Right ventricle myocardium superior (tissue), 1 donor: ENCODE measurements at places on chromosomes 4 and X. TPM values are rescaled to one million over a fixed set of nuclear protein-coding genes. Genes with fewer than 3 reads are reported as not detected.

The TAF9B gene
- total RNA-seq = 16.3 TPM

The ADAMTS3 gene
- total RNA-seq = 0.27 TPM

The SPARCL1 gene
- 361 TPM for total RNA-seq

The EPHA5 gene
- total RNA-seq = 0.13 TPM

The ZAR1 gene
- total RNA-seq = not detected

The CHIC1 gene
- total RNA-seq = 11.2 TPM

The FGB gene
- 0.51 TPM for total RNA-seq

The TLL1 gene
- 0.35 TPM for total RNA-seq

GRCh38 chr4:15893962-15894361 lies 44.6 kb downstream of the FGFBP1 start:
- DNase-seq = no peak

- DNase-seq = no peak
These were observed 1.2 kb downstream of the PRKX start for GRCh38 chrX:3712051-3712869.

DNA sequence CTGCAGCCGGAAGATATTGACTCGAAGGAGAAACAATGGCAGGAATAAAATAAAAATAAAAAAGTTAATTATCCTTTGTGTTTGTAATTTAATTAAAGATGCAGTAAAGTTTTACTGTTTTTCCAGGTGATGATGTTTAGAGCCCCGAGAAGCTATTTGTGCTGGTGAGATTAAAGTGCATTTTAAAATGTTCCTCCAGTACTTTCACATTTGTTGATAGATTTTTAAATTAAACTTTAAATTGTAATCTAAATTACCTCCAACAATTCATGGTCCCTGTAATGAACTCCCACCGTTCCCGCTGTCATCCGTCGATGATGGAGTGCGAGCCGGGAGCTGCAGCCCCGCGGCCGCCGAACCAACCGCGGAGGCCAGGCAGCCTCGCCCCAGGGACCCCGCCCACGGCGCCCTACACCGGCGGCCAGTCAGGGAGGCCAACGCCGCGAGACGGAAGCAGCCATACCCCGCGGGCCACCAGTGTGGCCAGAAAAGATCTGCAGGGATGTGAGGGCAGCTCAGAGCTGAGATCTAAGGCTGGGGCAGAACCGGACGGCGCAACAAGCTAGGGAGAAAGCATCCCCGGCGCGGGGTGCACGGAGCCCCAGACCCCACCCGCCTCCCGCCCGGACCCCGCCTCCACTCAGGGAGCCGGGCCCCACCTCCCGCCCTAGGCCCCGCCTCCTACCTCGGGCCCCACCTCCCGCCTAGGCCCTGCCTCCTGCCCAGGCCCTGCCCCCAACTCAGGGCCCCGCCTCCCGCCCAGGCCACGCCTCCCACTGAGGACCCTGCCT lies 104.0 kb downstream of the FAM53A start:
- peak; percentile 95 for DNase-seq

DNA sequence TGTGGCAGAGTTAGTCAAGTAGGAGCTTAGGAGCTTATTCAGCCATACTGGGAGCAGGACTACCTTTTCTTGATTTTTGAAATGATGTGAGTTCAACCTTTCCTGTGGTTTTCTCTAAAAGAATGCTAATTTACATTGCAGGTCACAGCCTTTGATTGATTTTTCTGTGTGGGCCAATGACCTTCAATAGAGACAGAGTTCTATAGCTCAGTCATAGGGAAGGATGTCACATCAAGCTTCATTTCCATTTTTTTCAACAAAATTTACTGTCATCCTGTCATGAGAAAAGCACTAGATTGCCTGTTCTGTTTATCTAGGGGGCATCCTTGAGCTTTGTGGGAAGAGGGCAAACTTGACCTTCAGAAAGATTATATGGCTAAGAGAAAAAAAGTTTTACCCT lies 448.7 kb downstream of the MID1IP1 start:
- no peak for DNase-seq

DNA sequence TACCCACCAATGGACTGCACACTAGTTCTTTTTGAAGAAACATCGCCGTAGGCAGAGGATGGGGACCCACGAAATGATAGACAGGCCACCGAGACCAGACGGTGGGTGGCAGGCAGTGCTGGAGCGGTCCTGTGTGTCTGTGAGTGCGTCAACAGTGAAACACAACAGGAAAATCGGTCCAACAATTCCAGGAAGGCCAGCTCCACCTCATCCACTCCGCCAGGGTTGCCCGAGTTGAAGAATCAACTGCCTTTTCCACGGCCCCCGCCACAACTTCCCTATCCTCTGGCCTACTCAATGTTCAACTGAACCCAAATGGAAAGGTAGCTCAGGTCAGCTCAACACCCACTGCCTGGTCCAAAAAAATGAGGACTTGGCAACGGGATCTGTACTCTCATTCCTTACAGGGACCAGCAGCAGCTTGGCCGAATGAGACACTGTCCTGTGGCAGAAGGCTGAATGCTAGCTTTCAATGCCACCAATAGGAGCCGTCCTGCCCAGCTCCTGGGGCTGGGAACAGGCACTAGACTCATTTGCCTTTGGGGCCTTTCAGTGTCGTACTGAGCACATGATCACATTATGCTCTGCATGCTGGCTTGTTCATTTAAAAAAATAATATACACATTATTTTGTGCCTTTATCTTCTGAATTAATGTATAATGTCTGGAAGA lies 43.5 kb downstream of the MID1 start:
- DNase-seq = no peak

DNA sequence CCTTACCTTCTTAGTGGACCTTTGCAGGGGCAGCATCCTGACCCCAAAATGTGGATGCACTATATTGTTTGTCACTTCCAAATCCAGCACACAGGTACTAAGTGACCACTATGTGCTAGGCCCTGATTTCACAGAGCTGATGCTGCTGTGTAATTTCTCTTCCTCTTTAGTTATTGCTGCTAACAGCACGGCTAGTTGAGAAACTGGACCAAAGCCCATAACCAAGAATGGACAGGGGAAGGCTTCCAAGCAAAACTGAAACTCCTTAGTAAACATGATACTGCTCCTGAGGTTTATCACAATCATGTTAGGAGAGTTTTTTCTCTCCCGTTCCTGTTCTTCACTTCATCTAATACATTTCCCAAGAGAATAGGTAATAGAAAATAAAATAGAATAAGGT lies 172.9 kb upstream of the TTC29 start:
- DNase-seq = no peak

GRCh38 chr4:7904952-7905915 lies 34.4 kb downstream of the AFAP1 start:
- DNase-seq = no peak

GRCh38 chr4:127212701-127213100 lies 420.1 kb upstream of the INTU start:
- DNase-seq = no peak

GRCh38 chr4:45971108-45971507 lies 152.7 kb downstream of the GABRG1 start:
- no peak for DNase-seq

- DNase-seq = no peak
These were observed 133.1 kb downstream of the ARAP2 start for GRCh38 chr4:36111172-36111571.

- DNase-seq = no peak
These were observed 16.4 kb downstream of the PNMA6F start for GRCh38 chrX:153304988-153305736.

DNA sequence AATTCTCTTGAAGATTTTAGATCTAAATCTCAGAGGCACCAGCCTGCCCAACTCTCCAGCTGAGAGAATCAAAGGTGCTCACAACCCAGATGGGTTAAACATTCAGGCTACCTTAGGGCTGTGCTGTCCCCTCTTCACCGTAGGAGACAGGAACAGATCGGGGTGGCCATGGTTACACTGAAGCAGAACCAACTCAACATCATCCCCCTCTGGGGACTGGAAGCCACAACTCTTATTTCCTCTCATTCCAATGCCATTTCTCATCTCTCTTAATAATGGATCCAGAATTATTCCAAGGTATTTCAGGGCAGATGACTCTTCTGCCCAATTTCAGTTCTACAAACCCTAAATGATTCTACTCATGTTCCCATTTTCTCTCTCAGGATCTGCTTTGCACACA lies 109.7 kb downstream of the NKX6-1 start:
- no peak for DNase-seq

GRCh38 chr4:70623323-70623722 lies 5.2 kb upstream of the ENAM start:
- no peak for DNase-seq

GRCh38 chr4:143148521-143148920 lies 36.2 kb upstream of the USP38 start:
- no peak for DNase-seq

DNA sequence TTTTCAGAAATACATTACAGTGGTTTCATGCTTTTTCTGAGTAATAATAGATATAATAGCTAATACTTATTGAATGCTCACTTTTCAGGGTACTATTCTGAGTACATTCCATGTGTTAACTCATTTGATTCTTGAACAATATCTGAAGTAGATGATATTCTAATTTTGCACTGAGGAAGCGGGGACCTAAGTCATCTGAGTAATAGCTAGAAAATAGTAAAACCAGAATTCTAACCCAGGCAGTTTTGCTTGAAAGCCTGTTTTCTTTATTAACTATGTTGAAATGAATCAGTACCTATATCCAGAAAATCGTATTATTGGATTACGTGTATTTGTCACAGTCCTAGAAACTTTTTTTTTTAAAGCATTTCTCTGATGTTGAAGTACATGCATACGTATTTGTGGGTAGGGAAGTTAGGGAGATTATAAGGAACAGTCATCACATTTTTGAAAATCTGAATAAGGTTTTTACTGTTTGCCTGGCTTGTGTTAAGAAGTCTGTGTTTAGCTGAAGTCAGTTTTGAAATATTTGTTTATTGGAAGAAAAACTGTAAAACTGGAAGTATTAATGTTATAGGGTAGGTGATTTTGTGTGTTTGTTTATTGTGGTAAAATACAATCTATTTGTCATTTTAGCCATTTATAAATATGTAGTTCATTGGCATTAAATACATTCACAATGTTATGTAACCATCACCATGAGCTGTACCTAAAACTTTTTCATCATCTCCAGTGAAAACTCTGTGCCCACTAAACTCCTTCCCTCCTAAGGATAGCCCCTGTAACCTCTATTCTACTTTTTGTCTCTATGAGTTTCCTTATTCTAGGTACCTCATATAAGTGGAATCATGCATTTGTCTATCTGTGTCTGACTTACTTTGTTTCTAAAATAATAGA lies 55.3 kb downstream of the FIP1L1 start:
- no peak for DNase-seq

DNA sequence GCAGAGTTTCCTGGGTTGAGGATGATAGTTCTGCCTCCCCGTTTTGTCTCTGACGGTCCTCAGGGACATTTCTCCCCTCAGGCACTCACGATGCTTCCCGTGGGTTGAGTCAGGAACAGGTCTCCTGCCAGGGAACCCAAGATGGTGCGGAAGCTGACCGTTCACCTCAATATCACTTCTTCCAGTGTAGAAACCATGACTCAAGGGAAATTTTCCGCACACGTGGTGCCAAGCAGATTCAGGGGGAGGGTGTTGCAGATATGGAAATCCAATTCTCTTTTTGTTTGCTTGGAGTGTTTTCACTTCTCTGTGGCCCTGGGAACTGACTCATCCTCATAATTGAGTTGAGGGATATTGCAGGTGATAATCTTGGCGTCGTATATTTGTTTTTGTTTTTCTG lies 46.7 kb downstream of the CXorf49B start:
- no peak for DNase-seq

- DNase-seq = no peak
These were observed 9.4 kb downstream of the FNIP2 start for GRCh38 chr4:158778156-158778711.

DNA sequence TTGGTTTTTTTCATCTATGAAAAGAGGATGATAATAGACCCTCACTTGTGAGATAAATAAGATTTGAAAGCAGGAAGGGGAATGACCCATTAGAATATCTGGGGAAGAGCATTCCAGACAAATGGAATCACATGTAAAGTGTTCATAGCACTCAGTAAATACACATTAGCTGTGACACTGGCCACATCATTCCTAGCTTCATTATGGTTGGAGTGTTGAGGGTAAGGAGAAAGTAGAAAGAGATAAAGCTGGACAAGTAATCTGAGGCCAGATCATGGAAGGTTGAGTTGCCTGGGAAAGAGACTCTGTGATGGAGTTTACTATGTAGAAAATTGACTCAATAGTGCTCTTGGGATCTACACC lies 6.9 kb upstream of the PGRMC1 start:
- DNase-seq = no peak

- no peak for DNase-seq
These were observed 227.9 kb upstream of the ANKRD50 start for GRCh38 chr4:124940387-124940786.

GRCh38 chrX:101483705-101484104 lies 1.6 kb upstream of the ARMCX4 start:
- no peak for DNase-seq

DNA sequence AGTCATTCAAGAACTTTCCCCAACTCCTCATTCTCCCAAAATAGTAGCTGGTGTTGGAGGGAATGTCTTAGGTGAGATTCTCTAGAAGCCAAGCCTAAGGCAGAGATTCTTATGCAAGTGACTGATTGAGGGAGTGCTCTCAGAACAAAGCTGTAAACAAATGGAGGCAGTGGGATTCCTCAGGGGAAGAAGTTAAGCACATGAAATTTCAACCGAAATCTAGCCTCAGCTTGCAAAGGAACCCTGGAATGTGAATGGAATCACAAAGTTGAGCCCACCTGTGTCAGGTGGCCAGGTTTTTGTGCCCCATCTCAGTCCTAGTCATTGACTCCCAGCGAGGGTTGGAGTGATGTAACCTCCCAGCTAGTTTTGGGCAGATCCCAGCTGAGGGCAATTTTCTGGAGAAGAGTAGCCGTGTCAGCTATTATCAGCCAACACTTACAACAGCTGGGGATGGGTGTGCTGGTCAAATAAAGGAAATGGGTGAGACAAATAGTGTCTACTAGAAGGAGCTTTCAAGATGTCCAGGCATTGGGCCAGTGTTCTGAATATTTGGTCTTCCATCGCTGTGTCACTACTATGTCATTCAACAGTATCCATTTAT lies 29.7 kb upstream of the FGF2 start:
- no peak for DNase-seq

GRCh38 chr4:7394681-7395451 lies 39.9 kb downstream of the PSAPL1 start:
- DNase-seq = no peak

DNA sequence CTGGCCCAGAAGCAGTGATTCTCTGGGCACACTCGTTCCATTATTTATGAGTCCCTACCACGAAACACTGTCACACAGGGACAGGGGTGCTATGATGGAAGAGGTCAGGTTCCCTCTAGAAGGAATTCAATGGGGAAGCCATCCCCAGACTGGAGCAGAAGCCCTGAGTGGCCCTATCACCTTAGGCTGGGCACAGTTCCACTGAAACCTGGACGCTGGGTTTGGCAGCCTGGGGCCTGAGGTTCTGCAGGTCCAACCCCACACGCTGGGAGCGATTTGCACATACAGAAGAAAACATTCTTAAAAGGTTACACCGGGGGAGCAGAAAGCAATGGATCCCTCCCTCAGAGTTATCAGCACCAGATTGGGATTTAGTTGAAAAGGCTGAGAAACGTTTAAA lies 63.3 kb downstream of the PHKA2 start:
- no peak for DNase-seq

DNA sequence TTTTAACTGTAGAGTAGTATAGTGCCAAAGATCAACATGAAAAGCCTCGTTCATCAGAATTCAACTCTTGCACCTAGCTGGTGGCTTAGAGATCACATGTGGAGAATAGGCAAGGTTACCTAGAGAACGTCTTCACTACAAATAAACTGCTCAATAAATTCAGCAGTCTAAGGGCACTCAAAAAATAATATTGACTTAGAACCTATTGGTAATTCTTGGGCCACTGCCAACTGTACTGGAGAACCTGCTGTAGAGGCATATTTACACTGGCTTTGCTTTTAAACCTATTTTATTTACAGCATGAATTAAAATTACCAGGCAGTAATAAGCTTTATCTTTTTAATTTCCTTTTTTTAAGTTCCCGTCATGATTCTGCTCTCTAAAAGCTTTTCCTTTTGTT lies 343.7 kb downstream of the PDHA2 start:
- no peak for DNase-seq
